ENCODE measurements at places on chromosomes 1 and 21. TPM values are rescaled to one million over a fixed set of nuclear protein-coding genes. Genes with fewer than 3 reads are reported as not detected.

- peaks cover 7% of the 10 kb centered on the region for H3K27me3 ChIP-seq
- no peak overlapping the region for H3K27ac ChIP-seq
Measured at GRCh38 chr1:60921175-60921574, 161.2 kb upstream of the NFIA start.

GRCh38 chr1:42368096-42368795 is 12.3 kb upstream of the RIMKLA start:
- peaks cover 16% of the 10 kb centered on the region for H3K27me3 ChIP-seq
- H3K4me3 ChIP-seq: no peak overlapping the region
- H3K27ac ChIP-seq: no peak overlapping the region
- DNase-seq: no peak
- peaks cover 7% of the 10 kb centered on the region for H3K4me1 ChIP-seq

- peaks cover 11% of the 10 kb centered on the region for H3K4me1 ChIP-seq
- no peak for DNase-seq
- H3K36me3 ChIP-seq: no peaks in the 10 kb centered on the region
- H3K4me3 ChIP-seq: no peak overlapping the region
Measured at GRCh38 chr1:62781841-62782543, 1.9 kb upstream of the ATG4C start.

DNA sequence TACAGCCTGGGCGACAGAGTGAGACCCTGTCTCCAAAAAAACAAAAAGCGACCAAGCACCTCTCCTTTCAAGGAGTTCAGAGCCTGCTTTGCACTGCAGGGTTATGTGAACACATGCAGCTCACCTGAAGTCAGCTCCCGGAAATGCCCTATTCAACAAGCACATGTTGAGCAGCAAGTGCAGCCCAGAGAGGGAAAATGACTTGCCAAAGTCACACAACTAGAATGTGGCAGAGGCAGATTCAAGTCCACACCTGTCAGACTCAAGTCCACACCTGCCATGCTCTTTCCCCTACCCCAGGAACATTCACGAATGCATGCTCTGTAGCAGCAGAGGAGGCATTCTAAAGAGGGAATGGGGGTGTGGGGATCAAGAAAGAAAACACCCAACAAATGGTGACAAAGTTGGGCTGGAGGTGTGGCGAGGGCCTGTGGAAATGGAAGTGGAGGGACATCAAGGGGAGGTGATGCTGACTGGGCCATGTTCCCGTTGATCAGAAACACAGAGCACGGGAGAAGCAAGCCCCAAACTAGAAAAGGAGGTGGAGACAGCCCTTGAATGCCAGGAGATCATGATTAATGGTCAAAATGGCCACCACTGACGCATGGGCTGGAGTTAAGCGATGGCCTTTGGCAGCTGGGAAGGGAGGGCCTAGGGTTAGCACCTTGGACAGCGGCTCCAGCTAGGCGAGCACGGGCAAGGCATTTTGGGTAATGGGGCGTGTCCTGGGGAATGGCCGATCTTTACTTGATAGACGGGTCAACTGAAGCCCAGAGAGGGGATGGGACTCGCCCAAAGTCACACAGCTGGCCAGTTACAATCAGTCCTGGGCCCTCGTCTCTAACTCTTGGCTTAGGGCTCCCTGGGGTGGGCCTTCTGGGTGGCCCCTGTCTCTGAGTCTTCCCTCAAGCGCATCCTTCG is 21.5 kb downstream of the RAP1GAP start:
- no peak overlapping the region for H3K27ac ChIP-seq
- no peaks in the 10 kb centered on the region for H3K36me3 ChIP-seq
- H3K4me3 ChIP-seq: no peak overlapping the region
- peaks cover 14% of the 10 kb centered on the region for H3K4me1 ChIP-seq
- H3K27me3 ChIP-seq: peaks cover 37% of the 10 kb centered on the region

TNNI3K gene
- total RNA-seq: not detected

SLC25A34 gene
- 3.0 TPM for total RNA-seq

TAGLN2 gene
- 378 TPM for total RNA-seq

DMRTA2 gene
- total RNA-seq: not detected

SPRR2B gene
- total RNA-seq: not detected

FCRL1 gene
- total RNA-seq: 0.25 TPM

All from activated T-cell treated with anti-CD3 and anti-CD28 coated beads, Interleukin-2, amount 50 U/mL, for 72 hours (primary cell).